Neural progenitor cell (in vitro differentiated cells): ENCODE measurements at places on chromosomes 11 and 22.
A peak's percentile ranks its signal among the peaks of the same experiment; 100 is the strongest.

- no peak for DNase-seq
Observed at GRCh38 chr11:26950260-26950719, 43.6 kb upstream of the FIBIN start.

DNA sequence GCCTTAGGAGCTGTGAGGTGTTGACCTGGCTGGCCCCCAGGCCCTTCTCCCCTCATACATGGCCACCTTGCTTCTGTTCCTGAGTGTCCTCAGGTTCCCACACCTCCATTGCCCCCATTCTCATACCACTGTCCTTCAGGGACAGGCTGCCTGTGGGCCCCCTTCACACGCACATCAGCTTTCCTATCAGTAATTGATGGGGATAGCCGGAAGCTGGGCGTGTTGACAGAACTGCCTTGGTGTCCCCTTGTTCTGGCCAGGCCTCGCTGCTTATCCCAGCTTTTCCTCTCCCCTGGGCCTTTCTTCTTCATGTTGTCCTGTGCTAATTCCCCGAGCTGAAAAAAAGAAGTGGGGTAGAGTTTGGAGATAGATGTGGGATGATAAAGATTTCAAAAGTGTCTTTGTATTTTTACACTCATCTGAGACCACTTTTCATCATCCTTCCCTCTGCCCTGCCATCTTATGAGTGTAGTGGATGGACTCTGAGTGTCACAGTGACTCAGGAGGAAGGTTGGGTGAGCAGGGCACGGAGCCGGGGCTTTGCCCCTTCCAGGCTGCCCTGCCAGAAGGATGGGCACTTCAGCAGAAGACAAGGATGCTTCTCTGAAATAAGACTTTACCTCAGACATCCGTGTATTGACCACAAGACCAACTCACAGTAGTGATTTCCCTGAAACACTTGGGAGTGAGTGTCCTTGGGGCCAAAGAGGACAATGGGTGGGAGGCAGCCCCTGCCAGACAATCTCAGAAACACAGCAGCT lies 42.8 kb downstream of the MED15 start:
- DNase-seq = no peak

- no peak for DNase-seq
Observed at GRCh38 chr11:30451626-30452025, 128.7 kb downstream of the ARL14EP start.

DNA sequence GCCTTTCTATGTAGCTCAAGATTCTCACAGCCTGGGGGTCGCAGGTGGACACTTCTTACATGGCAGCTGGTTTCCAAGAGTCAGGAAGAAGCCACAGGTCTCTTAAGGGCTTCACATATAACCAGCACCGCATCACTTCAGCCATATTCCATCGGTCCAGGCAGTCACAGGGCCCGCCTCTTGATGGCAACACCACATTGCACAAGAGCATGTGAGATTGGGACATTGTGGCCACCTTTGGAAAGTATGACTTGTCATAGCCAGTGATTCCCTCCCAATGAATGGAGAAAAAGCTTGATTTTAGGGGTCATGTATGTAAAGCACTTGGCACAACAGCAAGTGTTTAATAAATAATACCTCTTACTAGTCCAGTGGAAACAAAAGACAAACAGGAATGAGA lies 98.3 kb downstream of the NCAM1 start:
- DNase-seq = no peak

DNA sequence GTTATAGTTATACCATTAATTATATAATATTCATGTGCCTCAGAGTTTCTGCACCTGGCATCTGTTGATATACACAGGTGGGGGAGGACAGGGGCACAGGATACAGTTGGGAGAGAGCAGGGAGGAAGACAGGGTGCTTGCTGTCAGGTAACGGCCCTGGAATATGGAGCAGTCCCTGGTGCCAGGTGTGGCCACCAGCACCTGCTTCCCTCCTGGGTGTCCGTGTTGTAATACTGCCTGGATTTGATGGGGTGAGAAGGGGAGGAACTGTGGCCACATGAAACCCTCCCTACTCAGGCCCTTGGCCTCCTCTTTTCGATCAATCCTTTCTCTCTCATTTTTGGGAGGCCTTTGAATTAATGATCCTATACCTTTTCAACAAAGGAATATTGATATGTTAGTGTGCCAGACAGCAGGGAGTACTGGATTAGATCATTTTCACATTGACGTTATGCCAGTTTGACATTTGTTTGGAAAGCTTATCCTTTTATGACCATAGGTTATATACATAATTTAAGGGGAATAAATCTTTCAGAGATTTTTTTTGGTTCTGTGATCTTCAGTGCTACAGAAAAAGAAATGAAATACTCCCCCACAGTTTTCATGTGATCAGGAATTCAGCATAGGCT lies 88.6 kb downstream of the TEAD1 start:
- no peak for DNase-seq

- DNase-seq = no peak
Observed at GRCh38 chr22:24003887-24004286, 1.4 kb downstream of the GSTT4 start.

DNA sequence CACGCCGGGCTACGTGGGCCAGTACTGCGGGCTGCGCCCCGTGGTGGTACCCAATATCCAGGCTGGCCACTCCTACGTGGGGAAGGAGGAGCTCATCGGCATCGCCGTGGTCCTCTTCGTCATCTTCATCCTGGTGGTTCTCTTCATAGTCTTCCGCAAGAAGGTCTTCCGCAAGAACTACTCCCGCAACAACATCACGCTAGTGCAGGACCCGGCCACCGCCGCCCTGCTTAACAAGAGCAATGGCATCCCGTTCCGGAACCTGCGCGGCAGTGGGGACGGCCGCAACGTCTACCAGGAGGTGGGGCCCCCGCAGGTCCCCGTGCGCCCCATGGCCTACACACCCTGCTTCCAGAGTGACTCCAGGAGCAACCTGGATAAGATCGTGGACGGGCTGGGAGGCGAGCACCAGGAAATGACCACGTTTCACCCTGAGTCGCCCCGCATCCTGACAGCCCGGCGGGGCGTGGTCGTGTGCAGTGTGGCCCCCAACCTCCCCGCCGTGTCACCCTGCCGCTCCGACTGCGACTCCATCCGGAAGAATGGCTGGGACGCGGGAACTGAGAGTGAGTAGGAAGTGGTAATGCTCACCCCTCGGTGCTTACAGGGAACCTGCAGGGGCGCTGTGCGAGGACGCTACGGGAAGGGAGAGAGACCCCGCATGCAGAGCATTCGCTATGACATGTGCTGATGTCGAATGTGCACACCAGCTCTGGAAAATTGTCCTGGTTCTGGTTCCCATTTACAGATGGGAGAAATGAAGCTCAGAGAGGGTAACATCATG lies 86.4 kb upstream of the MTNR1B start:
- DNase-seq = no peak

- DNase-seq = no peak
Observed at GRCh38 chr11:96213500-96213899, 129.5 kb downstream of the MAML2 start.

GRCh38 chr11:94519478-94520084 lies 7.3 kb downstream of the C11orf97 start:
- peak; percentile 40 for DNase-seq
